ENCODE measurements at places on chromosomes 1 and 21. TPM values are rescaled to one million over a fixed set of nuclear protein-coding genes. Genes with fewer than 3 reads are reported as not detected.

GCSAML gene
- total RNA-seq, result not detected

SLC50A1 gene
- total RNA-seq, result 61.1 TPM

HSD3B2 gene
- not detected for total RNA-seq

TNFRSF14 gene
- 76.3 TPM for total RNA-seq

AKR7A3 gene
- 0.33 TPM for total RNA-seq

HRNR gene
- not detected for total RNA-seq

OLFML2B gene
- 5.1 TPM for total RNA-seq

KCNJ6 gene
- under 0.01 TPM for total RNA-seq

CD58 gene
- 5.6 TPM for total RNA-seq

NUP210L gene
- 0.17 TPM for total RNA-seq

PROK1 gene
- not detected for total RNA-seq

DMBX1 gene
- not detected for total RNA-seq

KCNQ4 gene
- under 0.01 TPM for total RNA-seq

TRPM2 gene
- total RNA-seq, result not detected

All from fibroblast of lung (primary cell).